ENCODE measurements at places on chromosomes 7 and 10. TPM values are rescaled to one million over a fixed set of nuclear protein-coding genes. Genes with fewer than 3 reads are reported as not detected.

DNA sequence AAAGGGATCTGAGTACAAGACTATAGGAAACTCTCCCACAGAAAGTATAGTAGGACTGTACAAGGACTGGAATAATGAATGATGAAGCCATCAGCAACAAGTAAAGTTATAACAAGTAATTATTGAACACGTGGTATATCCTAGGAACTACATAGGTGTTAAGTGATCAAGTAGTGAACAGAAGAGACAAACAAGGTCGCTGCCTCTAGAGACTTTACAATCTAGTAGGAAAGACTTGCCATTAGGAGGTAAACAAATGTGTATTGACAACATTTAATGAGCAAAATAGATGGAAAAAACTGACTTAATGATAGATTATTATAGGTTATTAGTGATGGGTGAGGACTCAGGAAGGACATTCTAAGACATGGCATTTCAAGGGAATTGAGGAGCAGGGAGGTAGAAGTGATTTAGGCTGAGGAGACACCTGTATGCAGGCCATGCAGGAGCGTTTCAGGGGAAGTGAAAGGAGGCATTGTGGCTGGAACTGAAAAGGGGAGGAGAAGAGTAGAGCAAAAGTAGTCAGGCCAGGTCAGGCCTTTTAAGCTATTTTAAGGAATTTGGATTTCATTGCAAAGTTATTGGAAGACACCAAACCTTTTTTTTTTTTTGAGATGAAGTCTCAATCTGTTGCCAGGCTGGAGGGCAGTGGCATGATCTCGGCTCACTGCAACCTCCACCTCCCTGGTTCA lies 8.5 kb upstream of the GLCCI1 start:
- DNase-seq = no peak

- DNase-seq = no peak
These were observed 309.4 kb downstream of the HGF start for GRCh38 chr7:81460250-81461045.

GRCh38 chr10:14556285-14556956 lies 218.3 kb downstream of the FAM107B start:
- no peak for DNase-seq

DNA sequence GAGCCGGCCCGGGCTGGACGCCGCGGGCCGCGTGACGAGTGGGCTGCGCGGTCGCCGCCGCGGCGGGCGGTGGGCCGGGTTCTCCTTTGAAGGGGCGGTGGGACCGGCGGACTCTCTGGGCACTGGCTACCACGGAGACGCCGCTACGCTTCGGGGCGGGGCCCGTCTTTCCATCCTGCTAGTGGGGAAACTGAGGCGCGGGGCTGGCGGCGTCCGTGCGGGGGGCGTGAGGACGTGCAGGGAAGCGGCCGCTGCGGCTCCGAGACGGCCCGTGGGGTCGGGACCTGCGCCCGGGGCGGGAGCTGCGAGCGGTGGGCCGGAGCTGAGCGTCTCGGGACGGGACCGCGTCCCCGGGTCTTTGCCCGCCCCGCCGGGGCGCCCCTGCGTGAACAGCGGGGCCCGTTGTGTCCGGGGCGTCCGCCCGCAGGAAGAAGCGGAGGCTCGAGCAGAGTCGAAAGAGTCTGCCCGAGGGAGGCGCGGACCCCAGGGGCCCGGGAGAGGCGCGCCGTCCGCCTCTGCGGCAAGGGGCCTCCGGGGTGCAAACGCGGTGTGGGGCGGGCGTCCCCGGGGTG lies 548 bp upstream of the BNIP3 start:
- no peak for DNase-seq

DNA sequence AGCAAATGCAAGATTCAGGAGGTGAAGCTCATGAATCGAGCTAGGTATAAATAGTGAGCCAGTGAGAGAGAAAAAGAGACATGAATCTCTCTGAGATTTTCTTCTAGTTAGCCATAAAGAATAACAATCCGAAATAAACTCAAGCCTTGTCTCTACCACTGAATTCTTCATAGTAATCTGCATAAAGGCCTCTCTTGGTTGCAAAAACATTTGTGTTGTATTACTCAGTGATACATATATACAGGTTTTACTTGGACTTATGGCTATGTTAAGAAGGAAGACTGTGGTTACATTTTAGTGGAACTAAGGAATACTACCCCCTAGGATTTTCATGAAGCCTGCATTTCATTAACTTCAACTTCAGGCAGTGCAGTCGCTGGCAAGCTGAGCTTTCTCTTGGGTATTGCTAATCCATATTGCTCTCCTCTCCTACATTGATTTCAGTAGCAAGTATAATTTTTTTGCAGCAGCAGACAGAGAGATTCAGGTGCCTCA lies 72.7 kb upstream of the TRIL start:
- DNase-seq = no peak

DNA sequence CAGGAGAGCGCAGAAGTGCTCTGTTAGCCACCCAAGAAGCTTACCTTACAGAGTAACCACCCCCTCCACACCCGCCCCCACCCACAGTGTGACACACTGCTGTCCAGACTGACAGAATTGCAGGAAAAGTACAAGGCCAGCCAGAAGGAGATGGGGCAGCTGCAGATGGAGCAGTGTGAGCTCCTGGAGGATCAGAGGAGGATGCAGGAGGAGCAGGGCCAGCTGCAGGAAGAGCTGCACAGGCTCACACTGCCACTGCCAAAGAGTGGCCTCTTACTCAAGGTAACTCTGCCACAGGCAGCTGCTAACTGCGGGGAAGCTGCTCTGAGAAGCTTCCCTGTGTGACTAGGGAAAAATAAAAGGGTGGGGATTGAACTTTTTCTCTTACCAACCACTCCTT lies 17.6 kb downstream of the CCDC136 start:
- DNase-seq = no peak

- DNase-seq = no peak
These were observed 30.2 kb downstream of the KNDC1 start for GRCh38 chr10:133190225-133190624.

GRCh38 chr7:39184391-39184790 lies 206.7 kb downstream of the POU6F2 start:
- DNase-seq = no peak

- DNase-seq = no peak
These were observed 72.7 kb downstream of the CUBN start for GRCh38 chr10:17056781-17057428.

GRCh38 chr7:44568771-44569560 lies 4.7 kb downstream of the DDX56 start:
- peak; percentile 43 for DNase-seq

DNA sequence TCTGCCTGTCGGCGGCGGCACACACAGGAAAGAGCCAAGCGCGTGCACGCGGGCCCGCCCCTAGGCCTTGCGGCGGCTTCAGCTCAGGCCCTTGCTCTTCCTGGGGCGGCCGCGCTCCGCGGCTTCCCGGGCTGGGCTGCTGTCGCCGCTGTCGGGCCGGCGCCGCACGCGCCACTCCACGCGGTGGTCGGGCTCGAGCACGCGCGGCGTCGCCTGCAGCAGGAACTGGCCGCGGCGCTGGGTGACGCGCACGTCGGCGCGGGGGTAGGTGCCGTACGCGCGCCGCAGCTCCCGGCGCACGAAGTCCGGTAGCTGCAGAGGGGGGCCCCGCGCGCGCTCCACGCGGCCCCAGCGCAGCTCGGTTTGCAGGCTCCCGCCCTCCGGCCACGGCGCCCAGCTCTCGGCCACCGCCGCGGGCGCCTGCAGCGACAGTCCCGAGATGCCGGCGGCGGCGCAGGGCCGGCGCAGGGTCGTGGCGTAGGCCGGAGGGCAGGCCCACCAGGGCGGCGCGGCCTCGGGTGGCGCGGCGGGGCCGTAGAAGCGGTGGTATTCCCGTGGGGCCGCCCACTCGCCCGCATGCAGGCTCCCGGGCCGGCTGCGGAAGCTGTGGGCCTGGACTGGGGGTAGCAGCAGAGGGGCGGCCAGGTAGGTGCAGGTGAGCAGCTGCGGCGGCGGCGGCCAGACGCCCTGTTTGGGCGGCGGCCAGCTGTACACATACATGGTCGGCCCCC lies 804 bp downstream of the C10orf95 start:
- DNase-seq = peak; percentile 84

GRCh38 chr7:47484923-47485639 lies 96.8 kb downstream of the TNS3 start:
- peak; percentile 46 for DNase-seq

DNA sequence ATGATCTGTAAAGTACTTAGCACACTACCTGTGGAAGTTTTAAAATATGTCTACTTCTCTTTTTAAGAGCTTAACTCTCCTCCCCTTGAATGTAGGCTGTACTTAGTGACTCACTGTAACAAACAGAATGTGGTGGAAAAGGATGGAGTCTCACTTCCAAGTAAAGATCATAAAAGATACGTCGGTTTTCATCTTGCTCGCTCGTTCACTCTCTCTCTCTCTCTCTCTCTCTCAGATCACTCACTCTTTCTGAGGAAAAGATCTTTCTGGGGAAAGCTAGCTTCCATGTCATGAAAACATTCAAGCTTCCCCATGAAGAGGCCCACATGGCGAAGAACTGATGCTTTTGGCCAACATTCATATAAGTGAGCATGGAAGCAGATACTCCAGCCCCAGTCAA lies 5.5 kb downstream of the CHUK start:
- DNase-seq = no peak

- peak; percentile 42 for DNase-seq
These were observed 22.2 kb downstream of the MMS19 start for GRCh38 chr10:97475936-97476594.

- DNase-seq = no peak
These were observed 61.9 kb downstream of the COL13A1 start for GRCh38 chr10:69863580-69863979.

- DNase-seq = no peak
These were observed 49.1 kb downstream of the ASB4 start for GRCh38 chr7:95534796-95535195.

GRCh38 chr7:26127411-26127810 lies 24.6 kb upstream of the NFE2L3 start:
- no peak for DNase-seq

CNPY1 gene
- not detected for total RNA-seq

HTR7 gene
- total RNA-seq = 0.94 TPM

HTR5A gene
- total RNA-seq = not detected

IPMK gene
- total RNA-seq = 7.2 TPM

RNF32 gene
- total RNA-seq = 3.2 TPM

Measured in sciatic nerve (tissue), 2 donors.